ENCODE measurements at places on chromosomes 1 and 21. TPM values are rescaled to one million over a fixed set of nuclear protein-coding genes. Genes with fewer than 3 reads are reported as not detected.

The TBX19 gene
- 0.48 TPM for total RNA-seq

The PLD5 gene
- 3.7 TPM for total RNA-seq

The RAD54L gene
- 46.8 TPM for total RNA-seq

The EPHA10 gene
- total RNA-seq = 0.42 TPM

The SIM2 gene
- not detected for total RNA-seq

The DISP1 gene
- 2.5 TPM for total RNA-seq

The ADCY10 gene
- total RNA-seq = not detected

The OR2T2 gene
- not detected for total RNA-seq

The BGLAP gene
- 2.4 TPM for total RNA-seq

The ISG20L2 gene
- total RNA-seq = 57.6 TPM

The MXRA8 gene
- total RNA-seq = 8.1 TPM

The S100A7 gene
- total RNA-seq = not detected

The OLIG2 gene
- total RNA-seq = 2.0 TPM

The F5 gene
- 0.04 TPM for total RNA-seq

The ILDR2 gene
- total RNA-seq = 1.7 TPM

The LAD1 gene
- total RNA-seq = 29.0 TPM

The CYP4Z1 gene
- not detected for total RNA-seq

The KIRREL1 gene
- total RNA-seq = 29.9 TPM

The COL18A1 gene
- 234 TPM for total RNA-seq

The NES gene
- 168 TPM for total RNA-seq

The LTN1 gene
- total RNA-seq = 23.9 TPM

Data from H9 (cell line).